ENCODE measurements at places on chromosomes 12 and 14. TPM values are rescaled to one million over a fixed set of nuclear protein-coding genes. Genes with fewer than 3 reads are reported as not detected.

DNA sequence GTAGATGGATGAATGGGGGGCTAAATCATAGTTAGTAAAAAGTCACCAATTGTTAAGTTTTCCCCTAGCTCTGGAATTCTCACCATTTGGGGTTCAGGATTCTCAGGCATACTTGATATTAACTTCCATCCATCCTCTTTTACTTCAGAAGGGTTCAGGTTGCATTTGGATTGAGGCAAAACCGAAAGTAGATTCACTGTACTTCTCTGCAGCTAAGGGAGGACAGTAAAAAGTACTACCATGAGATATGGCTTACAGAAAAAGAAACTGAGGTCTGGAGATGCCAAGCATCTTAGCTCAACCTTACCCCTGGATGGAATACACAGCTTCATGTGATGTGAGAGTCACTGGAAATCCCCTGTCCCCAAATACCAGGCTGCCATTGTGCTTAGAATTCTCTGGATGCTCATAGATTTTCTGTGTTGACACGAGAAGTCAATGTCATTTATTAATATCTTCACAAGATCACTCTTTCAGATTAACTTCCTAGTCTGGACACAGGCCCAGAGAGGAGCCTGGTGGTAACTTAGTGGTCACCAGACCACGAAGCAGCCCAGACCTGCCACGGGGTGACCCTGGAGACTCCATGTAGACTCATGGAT lies 87.1 kb downstream of the SSPN start:
- DNase-seq: no peak
- no peaks in the 10 kb centered on the region for H3K36me3 ChIP-seq
- H3K4me1 ChIP-seq: peaks cover 10% of the 10 kb centered on the region

GRCh38 chr12:148676-149416 lies 65.1 kb downstream of the SLC6A12 start:
- no peaks in the 10 kb centered on the region for H3K27me3 ChIP-seq
- H3K36me3 ChIP-seq: no peaks in the 10 kb centered on the region
- H3K27ac ChIP-seq: no peak overlapping the region
- H3K4me1 ChIP-seq: peaks cover 14% of the 10 kb centered on the region

The PTPRB gene
- total RNA-seq: 31.4 TPM

The CCDC177 gene
- not detected for total RNA-seq

The PTPRR gene
- total RNA-seq: 0.37 TPM

The CEP83 gene
- 9.5 TPM for total RNA-seq
